Fibroblast of villous mesenchyme (primary cell): ENCODE measurements at places on chromosomes 5 and 9. TPM values are rescaled to one million over a fixed set of nuclear protein-coding genes. Genes with fewer than 3 reads are reported as not detected.

Gene RASGEF1C
- total RNA-seq: not detected in 2 replicates

Gene PHYHD1
- total RNA-seq: 9.9 and 11.9 TPM in 2 replicates

Gene C5orf58
- total RNA-seq: not detected in 2 replicates

Gene ACOT12
- not detected in 2 replicates for total RNA-seq

Gene PAPPA
- 42.5 and 104 TPM in 2 replicates for total RNA-seq

Gene ADAMTS16
- total RNA-seq: under 0.01 and 2.6 TPM in 2 replicates

Gene B4GALT1
- 23.8 and 28.5 TPM in 2 replicates for total RNA-seq

Gene CSF1R
- total RNA-seq: under 0.01 TPM in 2 replicates

Gene RLN2
- 0.43 TPM in 1 of 2 replicates, not detected in the other for total RNA-seq

Gene ADAMTS19
- 8.7 and 9.5 TPM in 2 replicates for total RNA-seq

Gene SPATA31C1
- total RNA-seq: not detected in 2 replicates

Gene MCC
- 25.4 and 37.6 TPM in 2 replicates for total RNA-seq

Gene GLDC
- total RNA-seq: 0.32 and 0.43 TPM in 2 replicates

Gene MEGF10
- 0.97 and 1.3 TPM in 2 replicates for total RNA-seq

Gene CER1
- total RNA-seq: not detected in 2 replicates

Gene ASTN2
- total RNA-seq: 3.9 and 5.6 TPM in 2 replicates

Gene GDA
- total RNA-seq: 0.97 and 4.3 TPM in 2 replicates

Gene QRFP
- total RNA-seq: not detected in 2 replicates

Gene LIFR
- total RNA-seq: 30.3 and 40.2 TPM in 2 replicates

Gene SH3TC2
- 3.9 and 13.4 TPM in 2 replicates for total RNA-seq

Gene INSL6
- 0.43 and 0.64 TPM in 2 replicates for total RNA-seq

Gene PRDM9
- not detected in 2 replicates for total RNA-seq

Gene ERAP2
- 15.8 and 64.8 TPM in 2 replicates for total RNA-seq

Gene STOM
- 118 and 168 TPM in 2 replicates for total RNA-seq

Gene SLC25A2
- total RNA-seq: under 0.01 and 0.64 TPM in 2 replicates

Gene HRCT1
- total RNA-seq: 0.43 and 0.97 TPM in 2 replicates

Gene IFNA13
- total RNA-seq: not detected in 2 replicates

Gene SPAG8
- 0.32 and 0.86 TPM in 2 replicates for total RNA-seq

Gene RFK
- total RNA-seq: 20.9 and 35.8 TPM in 2 replicates
